Central memory CD8-positive, alpha-beta T cell (primary cell): ENCODE measurements at places on chromosomes 6 and 20.

DNA sequence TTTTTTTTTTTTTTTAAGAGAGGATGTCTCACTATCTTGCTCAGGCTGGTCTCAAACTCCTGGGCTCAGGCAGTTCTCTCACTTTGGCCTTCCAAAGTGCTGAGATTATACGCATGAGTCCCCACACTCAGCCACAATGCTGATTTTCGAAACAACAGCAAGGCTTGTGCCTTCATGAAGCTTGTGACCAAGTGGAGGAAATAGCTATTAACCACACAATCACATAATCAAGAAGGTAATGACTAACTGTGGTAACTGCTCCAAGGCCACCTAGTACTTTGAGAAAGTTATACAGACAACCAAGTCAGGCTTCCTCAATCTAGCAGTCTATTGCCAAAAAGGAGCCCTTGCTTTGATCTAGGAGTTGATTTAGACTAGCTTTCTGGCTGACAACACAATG is 46.3 kb downstream of the SOD2 start:
- no peak for DNase-seq

GRCh38 chr6:123316733-123317323 is 319.9 kb downstream of the TRDN start:
- DNase-seq: no peak

DNA sequence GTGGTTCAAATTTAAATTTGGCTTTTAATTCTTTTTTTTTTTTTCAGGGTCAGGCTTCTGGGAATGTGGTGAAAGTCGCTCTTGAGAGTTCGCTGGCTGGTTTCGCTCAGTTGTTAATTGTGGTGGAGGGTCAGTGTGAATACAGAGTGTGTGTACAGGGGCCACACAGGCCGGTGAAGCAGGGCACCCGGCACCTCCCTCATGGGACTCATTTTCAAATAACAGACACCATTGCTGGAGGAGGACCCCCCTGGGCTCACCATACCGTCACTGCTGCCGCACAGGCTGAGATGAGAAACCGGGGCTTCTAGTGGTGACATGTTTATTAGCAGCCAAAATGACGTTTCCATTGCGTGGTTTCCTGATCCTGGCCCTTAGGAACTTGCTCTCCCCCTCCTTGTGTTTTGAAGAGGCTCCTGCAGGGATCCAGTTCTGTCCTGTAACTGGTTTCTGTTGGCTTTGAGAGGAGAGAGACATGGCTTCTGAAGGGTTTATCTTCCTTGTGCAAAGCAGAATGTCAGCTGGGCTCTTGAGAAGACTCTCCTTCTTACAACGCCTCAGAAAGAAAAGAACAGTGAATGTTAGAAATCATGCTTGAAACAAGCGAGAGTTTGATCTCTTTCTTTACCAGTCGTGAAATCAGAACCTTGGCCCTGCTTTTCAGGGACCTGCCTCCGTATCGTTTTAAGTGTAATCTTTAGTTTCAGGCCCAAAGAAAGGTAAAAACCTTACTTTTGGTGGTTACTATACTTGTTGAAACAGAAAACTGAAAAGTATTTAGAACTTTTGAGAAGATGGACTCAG is 37.8 kb downstream of the DUSP22 start:
- DNase-seq: no peak

- DNase-seq: no peak
These were observed 127.8 kb downstream of the HFE start for GRCh38 chr6:26214803-26215584.

GRCh38 chr20:38873050-38873581 is 53.1 kb upstream of the FAM83D start:
- DNase-seq: peak; percentile 58

GRCh38 chr6:7673063-7673536 is 52.8 kb upstream of the BMP6 start:
- no peak for DNase-seq

- no peak for DNase-seq
These were observed 4.3 kb upstream of the PSORS1C2 start for GRCh38 chr6:31143148-31143547.

DNA sequence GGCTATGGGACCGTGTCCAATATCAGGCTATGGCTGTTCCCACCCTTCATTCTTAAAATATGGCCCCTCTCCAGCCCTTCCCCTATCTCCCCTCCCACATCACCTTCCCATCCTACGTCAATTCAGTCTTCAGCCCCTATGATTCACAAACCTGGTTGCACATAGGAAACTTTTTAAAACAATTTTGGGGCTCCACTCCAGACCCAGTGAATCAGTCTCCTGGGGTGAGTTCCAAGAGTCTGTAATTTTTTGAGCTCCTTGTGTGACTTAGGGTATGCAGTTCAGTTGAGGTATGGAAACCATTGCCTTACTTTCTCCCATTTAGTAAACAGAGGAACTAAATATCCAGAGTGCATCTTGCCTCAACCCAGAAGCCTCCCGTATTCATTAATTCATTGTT is 5.5 kb downstream of the HNF4A start:
- DNase-seq: no peak

- no peak for DNase-seq
These were observed 80.7 kb downstream of the C6orf52 start for GRCh38 chr6:10613723-10614122.

GRCh38 chr6:133441491-133441890 is 200.3 kb downstream of the EYA4 start:
- DNase-seq: no peak

- no peak for DNase-seq
These were observed 236.4 kb upstream of the PRDM1 start for GRCh38 chr6:105849746-105850145.

- no peak for DNase-seq
These were observed 1.1 kb upstream of the SLC22A7 start for GRCh38 chr6:43296780-43297497.

DNA sequence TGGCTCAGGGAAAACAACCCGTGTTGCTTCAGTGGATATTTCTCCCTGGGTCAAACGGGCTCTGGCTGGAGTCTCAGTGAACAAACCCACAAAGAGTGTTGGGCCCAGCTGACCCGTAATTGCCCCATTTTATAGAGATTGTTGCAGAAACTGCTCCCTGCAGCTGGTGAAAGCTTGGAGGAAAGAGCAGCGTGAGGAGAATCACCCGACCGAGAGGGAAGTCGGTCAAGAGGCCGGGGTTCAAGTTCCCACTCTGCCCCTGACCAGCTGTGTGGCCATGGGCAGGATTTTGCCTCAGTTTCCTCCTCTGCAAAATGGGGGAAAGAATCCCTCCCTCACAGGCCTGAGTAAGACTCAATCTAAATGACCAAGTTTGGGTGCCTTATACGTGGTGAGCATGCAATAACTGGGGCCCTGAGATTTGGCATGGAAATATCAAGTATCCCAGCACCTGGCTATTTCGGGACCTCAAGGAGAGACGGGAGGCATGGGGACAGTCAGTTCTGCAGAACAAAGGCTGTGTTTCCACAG is 1.7 kb upstream of the TGM2 start:
- DNase-seq: no peak

- no peak for DNase-seq
These were observed 308.4 kb downstream of the PACRG start for GRCh38 chr6:163036160-163036645.

GRCh38 chr20:19375801-19376200 is 163.4 kb downstream of the SLC24A3 start:
- no peak for DNase-seq

DNA sequence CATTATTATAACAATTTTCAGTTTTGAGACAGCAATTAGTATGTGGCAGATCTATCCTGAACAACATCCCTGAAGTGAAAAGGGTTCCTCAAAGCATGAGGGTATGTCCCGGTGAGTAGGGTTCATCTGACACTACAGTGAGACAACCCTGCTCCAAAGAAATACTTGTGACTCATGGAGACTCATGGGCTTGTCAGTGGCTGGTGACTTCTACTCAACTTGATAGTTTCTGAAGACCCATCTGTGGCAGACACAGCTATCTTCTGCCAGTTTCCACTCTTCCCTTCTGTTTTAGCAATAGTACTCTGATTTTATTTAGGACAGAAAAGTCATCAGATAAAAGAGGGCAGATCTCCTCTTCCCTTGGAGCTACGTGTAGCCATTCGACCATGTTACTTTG is 41.4 kb downstream of the MAP3K7 start:
- no peak for DNase-seq
